Kidney capillary endothelial cell (primary cell): ENCODE measurements at places on chromosomes 6 and 20.
A peak's percentile ranks its signal among the peaks of the same experiment; 100 is the strongest.

DNA sequence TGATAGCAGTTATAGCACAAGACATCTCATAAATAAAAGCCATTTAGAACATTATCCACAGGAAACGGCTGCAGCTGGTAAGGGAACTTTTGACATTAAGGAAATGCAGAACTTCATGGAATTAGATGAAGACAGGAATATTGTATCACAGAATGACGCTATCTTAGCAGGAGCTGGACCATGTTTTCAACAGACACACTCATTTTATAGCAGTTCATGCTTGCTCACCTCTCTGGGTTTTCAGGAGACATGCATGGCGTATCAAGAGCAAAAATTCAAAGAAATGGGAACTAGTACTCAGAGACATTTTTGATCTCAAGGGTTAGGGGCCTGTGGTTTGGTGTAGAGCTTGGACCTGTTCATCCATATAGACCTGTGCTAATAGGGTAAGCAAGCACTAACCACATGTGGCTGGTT, 125.0 kb downstream of the FYN start:
- peak; percentile 67 for DNase-seq

GRCh38 chr6:160435935-160436334, 87.8 kb downstream of the SLC22A3 start:
- no peak for DNase-seq

DNA sequence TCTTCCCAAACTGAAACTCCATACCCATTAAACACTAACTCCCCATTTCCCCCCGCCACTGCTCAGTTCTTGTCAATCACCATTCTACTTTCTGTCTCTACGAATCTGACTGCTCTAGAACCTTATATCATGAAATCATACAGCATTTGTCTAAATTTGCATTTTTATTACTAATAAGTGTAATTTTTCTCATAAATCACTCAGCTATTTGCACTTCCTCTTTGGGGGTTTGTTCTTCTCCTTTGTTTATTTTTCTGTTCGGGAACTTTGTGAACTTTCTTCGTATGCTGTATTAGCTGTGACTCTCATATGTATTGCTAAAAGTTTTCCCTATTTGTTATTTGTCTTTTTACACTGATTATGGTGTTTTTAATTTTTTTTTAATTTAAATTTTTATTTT, 152.2 kb downstream of the SLC16A10 start:
- no peak for DNase-seq

- DNase-seq: no peak
Observed at GRCh38 chr6:52160472-52161104, 25.6 kb upstream of the IL17A start.

GRCh38 chr6:80282913-80283554, 176.6 kb downstream of the BCKDHB start:
- no peak for DNase-seq

DNA sequence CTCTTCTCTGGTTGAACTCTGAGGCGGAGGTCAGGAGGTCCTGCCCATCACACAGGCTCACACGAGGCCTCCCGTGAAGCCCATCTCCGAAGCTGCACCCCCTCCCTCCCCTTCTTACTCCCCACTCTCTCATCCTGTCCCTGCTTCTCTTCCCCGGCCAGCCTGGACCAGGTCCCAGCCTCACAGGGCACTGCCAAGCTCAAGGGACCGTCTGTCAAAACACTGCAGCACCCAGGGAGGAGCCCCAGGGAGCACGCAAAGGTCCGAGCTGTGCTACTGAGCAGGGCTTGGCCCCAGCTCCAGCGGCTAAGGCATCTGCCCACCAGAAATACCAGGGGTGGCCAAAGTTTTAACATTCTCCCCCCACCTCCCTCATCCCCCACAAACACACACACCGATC, 70.0 kb downstream of the PSMG4 start:
- DNase-seq: no peak

GRCh38 chr20:58044931-58045555, 183.4 kb downstream of the ANKRD60 start:
- no peak for DNase-seq

GRCh38 chr6:89777455-89777854, 42.1 kb downstream of the MDN1 start:
- no peak for DNase-seq

GRCh38 chr6:21265730-21266044, 327.9 kb upstream of the SOX4 start:
- no peak for DNase-seq
